SJCRH30 (cell line): ENCODE measurements at places on chromosomes 12 and 14.

- DNase-seq: no peak
These were observed 225.3 kb upstream of the ATP2B1 start for GRCh38 chr12:89933911-89934310.

GRCh38 chr12:54603173-54603814 is 14.8 kb upstream of the PPP1R1A start:
- DNase-seq: peak; percentile 58

DNA sequence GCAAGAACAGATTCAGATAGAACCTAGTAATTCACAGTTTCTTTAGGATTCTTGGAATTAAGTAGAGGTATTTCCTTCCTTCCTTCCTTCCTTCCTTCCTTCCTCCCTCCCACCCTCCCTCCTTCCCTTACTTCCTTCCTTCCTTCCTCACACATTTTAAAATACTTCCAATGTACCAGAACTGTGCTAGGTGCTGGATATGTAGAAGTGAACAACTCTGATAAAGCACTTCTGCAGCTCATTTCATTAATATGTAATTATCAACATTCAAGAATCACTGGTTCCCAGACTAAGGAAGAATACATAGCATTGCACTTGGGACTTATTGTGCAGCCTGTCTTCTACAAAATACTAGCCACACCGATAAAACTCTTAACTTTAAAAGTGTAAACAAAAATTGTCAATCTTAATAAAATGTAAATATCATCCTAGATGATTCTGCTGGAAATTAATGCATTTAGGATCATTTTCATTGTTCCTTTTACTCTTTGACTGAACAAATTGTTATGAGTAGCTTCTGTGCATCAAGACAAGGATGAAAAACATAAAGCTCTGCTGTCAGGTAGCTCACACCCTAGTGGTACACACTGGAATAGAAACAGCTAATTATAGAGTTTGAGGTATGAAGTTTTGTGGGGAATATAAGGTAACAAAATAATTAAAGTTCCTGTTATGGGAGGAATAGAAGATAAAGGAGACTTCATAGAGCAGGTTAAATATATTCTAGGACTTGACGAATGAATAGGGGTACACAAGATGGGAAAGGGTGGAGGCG is 99.9 kb upstream of the MYF6 start:
- DNase-seq: no peak

DNA sequence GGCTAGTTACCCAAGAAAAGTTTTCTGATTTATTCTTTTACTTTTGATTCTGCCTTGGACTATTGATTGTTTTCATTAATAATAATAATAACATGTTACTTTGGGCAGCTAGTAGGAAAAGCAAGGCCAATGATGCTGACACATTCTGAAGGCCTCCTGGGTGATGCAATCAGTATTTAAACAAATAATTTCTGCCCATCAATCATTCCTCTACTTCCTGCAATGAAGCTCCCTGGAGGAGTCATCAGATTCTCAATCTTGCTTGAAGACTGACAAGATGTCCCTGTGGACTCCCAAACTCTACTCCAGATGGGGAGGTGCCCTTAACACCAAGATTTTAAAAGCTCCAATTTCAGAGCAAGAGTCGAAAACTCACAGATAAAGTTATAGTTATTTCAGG is at the start of gene SPX:
TSS of gene SPX (plus strand) at position 244 of the 400 bp plus-strand sequence. CDS start 177 bp downstream, outside the sequence.
- DNase-seq: no peak

- no peak for DNase-seq
These were observed 50.4 kb downstream of the MAGOHB start for GRCh38 chr12:10563002-10563401.
